Brain (organoid and tissue), 16 donors: ENCODE measurements at places on chromosomes 2 and 18. TPM values are rescaled to one million over a fixed set of nuclear protein-coding genes. Genes with fewer than 3 reads are reported as not detected.

The AQP12A gene
- not detected for polyA plus RNA-seq

The RGPD3 gene
- not detected for polyA plus RNA-seq

The TUBA4B gene
- not detected for polyA plus RNA-seq

The CCDC74A gene
- 32.3 TPM for polyA plus RNA-seq

DNA sequence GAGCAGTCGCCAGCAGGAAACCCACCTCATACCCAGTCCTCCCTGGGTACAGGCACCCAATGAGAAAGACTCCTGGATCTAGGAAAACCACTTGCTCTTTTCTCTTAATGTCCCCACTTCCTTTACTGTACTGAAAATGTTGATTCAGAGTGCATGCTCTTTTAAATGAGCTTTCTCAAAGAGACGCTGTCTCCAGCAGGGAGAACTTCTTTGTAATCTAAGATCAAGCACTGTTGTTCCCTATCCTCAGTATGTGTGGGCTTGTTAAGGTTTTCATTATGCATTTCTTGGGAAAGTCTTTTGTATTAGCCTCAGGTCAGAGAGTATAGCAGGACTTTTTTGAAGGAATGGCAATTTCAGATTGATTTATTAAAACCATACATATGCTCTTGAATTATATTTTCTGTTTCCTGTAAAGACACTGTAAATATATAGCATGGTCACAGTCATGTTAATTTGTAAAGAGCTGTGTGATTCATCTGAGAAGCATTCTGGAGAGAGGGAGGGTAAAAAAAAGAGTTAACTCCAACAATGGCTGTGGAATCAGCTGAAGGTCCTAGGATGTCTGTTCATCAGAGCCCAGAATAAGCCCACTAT is 178.1 kb downstream of the MGAT5 start:
- no peak for DNase-seq

DNA sequence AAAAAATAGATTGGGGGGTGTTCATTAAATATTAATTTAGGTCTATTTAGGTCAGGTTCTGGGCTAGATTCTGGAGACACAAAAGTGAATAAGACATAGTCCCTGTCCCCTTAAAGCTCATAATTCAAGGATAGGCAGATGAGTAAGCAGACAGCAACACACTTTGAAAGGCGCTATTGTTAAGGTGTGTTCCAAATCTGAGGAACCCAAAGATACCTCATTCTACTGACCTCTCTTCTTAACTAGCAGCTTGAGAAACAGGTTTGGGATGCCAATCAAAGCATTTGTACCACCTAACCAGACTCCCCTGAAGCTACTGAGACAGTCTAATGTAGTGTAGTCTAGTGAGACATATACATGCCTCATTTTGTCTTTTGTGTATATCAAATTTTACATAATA is 34.8 kb downstream of the SEMA4F start:
- DNase-seq = no peak

DNA sequence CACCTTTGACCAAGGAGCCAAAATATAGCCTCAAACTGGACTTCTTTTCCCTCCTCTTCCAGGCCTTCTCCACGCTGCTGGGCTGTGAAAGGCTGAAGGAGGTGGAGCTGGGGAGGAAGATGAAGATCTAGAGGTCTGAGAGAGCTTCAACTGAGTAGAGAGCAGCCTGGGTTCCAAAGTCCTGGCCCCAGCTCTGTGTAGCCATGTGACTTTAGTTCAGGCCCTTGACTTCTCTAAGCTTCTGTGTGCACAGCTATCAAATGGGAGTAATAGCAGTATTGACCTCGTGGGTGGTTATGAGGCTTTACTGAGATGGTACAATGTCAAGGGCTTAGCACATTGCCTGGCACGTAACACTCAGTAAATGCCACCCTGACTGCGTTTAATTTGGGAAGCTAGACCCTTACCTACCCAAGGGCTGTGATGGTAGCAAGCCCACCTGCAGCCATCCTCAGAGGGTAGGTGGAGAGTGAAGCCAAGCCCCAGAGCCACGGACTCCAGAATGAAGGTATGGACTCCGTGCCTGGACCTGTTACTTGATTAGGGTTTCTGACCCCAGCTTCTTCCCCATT is 38.4 kb downstream of the SERTAD2 start:
- no peak for DNase-seq

DNA sequence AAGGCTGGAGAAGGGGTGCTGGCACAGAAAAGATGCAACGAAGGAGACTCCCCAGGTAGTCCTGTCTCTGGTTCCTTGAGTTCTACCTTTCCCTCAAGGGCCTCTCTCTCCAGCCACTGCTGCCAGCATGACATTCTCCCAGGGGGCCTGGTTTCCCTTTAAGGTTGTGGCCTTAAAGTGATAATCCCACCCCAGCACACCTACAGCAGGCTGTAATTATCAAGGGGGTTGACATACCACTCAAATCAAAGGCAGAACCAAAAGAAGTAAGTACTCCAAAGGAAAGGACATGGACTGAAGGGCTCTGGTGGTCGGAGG is 127.4 kb upstream of the MSH6 start:
- no peak for DNase-seq

DNA sequence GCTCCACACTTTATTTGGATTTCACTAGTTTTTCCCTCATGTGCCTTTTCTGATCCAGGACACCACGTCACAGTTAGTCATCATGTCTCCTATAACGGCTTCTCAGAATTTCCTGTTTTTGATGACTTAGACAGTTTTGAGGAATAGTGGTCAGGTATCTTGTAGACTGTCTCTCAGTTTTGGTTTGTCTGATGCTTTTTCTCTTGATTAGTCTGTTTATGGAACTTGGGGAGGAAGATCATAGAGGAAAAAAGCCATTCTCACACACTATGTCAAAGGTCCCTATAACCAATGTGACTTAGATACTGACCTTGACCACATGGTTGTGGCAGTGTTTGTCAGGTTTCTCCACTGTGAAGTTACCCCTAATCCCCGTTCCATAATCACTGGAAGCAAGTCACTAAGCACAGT is 89.0 kb downstream of the RAPH1 start:
- no peak for DNase-seq

- peak; percentile 24 for DNase-seq
These were observed 34.5 kb downstream of the RPL31 start for GRCh38 chr2:101036562-101036961.

GRCh38 chr2:103172821-103173220 is 411.0 kb downstream of the TMEM182 start:
- no peak for DNase-seq

DNA sequence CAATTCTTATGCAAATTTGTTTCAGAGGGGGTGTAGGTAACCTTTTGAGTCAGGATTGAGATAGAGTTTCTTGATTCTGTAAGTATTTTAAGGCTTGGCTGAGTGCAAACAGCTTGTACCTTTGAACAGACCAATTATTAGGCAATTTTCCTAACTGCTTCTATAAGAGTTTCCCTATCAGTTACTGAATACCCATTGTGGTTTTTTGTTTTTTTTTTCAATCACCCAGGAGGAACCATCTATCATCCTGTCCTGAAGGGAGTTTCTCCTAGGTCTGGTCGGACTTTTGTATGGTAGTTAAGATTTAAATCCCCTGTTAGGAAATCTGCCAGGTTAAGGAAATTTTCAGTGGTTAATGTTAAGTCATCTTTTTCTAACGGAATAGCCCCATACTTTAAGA is 319.4 kb upstream of the SLC39A10 start:
- DNase-seq = no peak

DNA sequence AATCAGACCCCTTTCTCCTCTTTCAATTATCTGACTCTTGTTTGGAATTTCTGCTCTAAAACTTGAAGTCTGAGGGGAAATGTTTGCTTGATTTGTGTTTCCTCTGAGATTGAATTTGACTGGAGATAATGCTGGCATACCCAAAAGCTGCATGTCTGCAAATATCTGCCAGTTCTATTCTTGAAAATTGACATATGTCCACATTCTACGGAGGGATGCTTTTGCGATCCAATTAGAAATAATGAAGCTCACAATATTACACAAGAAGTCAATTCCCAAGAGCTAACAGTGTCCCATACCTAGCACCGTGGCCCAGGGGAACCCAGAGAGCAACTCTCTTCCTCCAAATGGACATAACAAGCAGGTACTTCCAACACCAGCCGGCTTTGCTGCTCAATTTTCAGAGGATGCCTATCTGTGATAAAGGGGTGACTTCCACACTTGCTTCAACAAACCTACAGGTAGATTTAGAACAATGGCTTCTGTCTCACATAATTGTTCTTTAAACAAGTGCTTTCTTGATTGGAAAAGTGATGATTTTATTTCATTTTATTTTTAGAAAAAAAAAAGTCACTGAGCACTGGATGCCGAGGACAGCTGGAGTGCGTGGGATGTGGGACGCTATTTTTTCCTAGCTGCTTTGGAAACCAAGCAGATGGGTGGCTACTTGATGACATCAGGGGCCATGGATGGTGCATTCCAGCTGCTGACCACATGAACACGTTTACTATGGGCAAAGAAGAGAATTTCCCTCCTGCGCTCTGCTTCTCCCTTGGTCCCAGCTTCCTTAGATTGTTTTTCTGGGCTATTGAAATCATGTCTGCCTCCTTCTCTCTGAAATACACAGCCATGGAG is 488.9 kb downstream of the RNF144A start:
- DNase-seq = no peak

DNA sequence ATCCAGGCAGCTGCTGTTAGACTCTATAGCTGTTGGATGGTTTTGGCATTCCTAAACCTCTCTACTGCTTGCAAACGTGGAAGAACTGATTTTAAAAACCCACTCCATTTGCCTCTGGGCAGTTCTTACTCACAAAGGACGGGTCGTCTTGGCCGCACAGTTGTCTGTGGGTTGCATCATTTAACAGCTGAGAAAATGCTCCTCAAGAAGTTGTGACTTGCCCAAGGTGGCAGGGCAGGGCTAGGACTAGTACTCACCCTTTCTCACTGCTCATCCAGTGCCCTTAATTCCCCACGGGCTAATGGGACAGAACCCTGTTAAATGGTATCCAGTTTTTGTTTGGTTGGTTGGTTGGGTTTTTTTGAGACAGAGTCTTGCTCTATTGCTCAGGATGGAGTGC is 997 bp upstream of the DRC1 start:
- DNase-seq = no peak

GRCh38 chr2:19857100-19857499 is 44.7 kb downstream of the TTC32 start:
- no peak for DNase-seq

DNA sequence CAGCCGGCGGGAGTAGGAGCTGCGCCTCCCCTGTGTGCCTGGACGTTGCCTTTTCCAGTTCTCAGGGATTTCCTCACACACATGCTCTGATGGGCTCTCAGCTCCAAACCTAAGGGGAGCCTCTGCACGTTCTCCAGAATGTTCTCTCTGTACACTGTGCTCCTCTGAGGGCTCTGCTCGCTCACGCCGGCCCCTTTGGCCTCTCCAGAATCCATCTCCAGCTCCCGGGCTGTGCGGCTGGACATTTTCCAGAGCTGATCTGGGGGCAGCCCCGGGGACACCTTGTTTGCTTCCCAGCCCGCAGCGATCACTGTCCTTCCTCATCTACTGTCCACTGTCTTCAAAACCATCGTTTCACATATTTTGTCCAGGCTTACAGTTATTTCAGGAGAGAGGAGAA is 245.4 kb upstream of the HDAC4 start:
- no peak for DNase-seq

DNA sequence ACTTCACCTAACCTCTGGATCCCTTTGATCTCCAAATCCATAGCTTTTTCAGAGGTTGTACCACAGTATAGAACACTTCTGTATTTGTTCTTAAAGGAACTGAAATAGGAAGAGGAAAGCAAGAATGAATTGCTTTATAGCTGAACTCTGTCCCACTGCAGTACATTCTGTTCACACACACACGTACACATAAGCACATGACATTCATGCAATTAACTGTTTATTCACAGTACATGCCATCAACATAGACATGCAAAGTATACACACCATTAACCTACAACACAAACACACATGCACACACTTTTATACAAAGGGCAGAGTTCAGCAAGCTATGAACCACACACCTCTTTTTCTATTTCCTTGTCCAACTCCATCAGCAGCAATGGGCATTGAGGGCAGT is 43.2 kb downstream of the MRPL33 start:
- DNase-seq = no peak

DNA sequence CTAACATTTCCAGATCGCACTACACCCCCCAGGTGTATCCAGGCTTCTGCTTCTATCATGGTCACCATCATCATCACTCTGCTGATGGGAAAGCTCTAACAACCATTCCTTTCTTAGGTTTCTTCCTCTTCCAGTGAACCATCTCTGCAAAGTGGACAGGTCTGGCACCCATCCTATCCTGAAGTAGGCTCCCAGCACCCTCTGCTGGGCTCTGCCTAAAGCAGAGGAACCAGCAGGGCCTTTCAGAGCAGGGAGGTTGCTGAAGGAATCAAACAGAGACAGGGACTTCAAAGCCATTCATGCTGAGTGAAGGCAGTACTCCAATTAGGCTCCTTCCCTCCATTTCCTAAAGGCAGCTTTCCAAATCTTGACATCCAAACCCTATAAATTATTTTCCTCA is 27.2 kb upstream of the SATB2 start:
- DNase-seq = no peak

GRCh38 chr2:219059375-219059724 is 1.4 kb downstream of the IHH start:
- DNase-seq = no peak
